ENCODE measurements at places on chromosomes 1 and 21.

DNA sequence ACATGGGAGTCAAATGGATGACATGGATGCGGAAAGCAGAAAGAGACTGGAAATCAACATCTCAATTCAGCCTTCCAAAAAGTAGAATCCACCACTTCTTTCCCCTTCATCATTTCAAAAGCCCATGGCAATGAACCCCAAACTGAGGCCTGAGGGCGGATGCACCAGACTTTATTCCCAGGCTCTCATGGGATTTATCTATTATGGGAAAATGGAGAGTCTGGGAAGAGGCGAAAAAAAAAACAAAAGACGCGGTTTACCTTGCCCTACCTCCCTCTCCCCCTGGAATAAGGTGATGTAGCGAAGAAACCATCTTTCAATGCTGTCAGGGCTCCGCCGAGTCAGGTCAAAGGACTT lies 624 bp downstream of the KIFAP3 start:
- DNase-seq = no peak

DNA sequence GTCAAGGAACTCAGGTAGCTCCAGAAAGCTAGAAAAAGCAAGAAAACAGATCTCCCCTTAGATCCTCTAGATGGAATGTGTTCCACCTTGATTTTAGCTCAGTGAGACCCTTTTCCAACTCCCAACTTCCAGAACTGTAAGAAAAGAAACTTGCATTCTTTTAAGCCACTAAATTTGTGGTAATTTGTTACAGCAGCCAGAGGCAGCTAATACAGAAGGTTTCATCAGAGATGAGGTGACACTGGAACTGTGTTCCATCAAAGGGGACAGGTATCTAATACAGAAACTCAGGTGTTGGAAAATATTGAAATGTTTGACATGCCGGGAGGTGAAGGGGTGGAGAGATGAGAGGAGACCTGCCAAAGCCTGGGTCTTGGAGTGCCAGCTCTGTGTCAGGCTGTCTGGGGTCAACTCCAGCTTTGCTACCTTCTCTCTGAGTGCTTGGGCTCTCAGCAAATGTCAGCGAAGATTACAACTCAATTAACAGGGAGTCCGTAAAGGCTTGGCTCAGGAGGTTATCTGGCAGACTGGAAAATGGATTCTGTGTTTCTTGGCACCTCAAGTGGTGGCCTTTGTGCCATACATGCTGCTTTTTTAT lies 71.3 kb downstream of the PLPP3 start:
- DNase-seq = no peak

- no peak for DNase-seq
Observed at GRCh38 chr1:11339346-11340232, 66.6 kb downstream of the UBIAD1 start.

DNA sequence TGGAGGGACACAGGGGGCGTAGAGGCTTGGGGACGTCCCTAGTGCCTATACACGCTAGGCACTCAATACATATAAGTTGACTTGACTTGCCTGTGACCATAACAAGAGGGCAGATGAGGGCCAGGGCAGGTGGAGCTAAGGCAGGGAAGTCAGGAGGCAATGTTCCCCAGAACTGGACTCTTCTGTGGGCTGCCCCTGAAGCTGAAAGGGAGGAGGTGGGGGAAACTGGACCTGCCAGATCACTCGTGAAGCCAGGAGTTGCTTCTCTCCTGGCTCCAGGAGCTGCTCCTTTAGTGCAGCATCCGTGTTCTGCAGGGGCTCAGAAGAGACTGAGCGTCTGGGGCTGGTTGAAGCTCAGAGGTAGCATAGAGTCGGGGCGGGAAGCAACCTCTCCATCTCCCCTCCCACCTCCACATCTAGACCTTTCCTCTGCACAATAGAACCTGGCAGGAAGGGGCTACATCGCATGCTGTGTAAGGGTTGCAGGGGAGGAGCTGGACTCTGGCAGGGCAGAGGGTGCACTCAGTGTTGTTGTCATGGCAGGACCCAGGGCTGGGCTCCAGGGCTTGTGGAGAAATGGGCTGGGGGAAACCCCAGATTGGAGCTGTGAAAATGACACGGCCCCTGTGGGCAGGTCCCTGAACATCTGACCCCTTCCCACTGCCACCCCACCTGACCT lies 2.9 kb upstream of the SEMA4A start:
- no peak for DNase-seq

DNA sequence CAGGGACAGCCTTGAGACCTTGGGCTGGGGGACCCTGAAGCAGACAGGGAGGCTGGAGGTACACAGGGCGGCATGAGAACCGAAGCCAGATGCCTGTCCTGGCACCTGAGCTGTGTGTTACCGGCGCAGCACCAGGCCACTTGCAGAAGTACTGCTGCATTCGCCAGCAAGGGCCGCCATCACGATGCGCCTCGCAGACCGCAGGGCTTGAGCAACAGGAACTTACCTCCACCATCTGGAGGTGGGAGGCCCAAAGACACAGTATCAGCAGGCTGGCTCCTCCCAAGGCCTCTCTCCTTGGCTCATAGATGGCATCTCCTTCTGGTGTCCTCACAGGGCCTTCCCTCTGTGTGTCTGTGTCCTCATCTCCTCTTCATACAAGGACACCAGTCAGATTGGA lies 90.1 kb downstream of the PRDM16 start:
- DNase-seq = no peak

GRCh38 chr21:45461369-45461750 lies 56.4 kb downstream of the COL18A1 start:
- DNase-seq = no peak

DNA sequence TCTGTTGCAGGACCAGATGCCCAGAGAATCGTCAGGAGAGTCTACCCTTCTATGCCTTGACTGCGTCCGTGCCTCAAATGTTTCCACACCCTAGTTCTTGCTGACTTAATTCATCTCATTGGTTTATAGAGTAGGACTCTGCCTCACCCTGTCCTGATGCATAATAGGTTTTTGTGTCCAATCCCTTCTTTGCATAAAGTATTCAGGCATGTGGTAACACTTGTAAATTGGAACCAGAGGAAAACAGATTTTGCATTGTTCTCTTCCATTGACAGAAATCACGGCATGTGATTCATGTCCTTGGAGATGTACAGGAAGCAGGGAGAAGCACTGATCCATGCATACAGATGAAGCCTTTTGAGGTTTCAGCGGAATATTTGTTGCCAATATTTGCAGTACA lies 29.5 kb downstream of the PLPPR5 start:
- DNase-seq = no peak

DNA sequence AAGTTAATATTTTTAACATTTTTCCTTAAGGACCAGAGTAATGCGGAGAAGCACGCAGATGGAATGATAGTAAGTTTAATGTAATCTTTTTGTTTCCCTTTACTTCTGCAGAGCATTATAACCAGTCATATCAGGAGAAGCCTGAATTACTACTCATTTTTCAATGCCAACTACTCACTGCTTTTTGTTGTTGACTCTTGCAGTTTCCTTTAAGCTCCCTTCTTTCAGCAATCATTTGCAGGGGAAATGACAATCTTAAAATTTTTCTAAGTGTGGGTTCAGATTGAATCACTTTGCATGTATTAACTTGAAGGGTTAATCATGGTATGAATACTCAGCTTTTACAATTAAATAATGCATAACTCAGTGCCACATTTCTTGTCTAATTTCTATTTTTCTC lies 122.2 kb downstream of the NRDC start:
- DNase-seq = no peak

- no peak for DNase-seq
Observed at GRCh38 chr1:152996633-152997400, 4.7 kb upstream of the SPRR3 start.

GRCh38 chr1:158087320-158087927 lies 93.3 kb upstream of the CD1D start:
- no peak for DNase-seq

DNA sequence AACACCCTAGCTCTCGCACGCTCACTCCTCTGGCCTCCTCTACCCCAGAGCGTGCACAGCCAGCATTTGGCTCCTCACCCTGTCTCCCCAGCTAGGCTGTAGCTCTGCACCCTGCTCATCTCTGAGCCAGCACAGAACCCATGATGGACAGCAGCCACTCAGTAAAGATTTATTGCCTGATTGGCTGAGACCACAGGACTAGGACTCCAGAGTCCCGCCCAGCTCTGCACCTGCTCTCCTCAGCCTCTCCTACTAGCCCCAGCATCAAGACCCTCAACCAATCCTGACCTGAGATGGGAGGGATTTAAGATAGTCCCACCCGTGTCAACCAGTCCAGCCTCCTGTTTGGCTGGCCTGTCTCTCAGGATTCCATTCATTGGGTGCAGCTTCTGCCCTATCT lies 9.3 kb downstream of the C1QB start:
- DNase-seq = no peak

- no peak for DNase-seq
Observed at GRCh38 chr1:45802343-45803298, 791 bp upstream of the MAST2 start.

DNA sequence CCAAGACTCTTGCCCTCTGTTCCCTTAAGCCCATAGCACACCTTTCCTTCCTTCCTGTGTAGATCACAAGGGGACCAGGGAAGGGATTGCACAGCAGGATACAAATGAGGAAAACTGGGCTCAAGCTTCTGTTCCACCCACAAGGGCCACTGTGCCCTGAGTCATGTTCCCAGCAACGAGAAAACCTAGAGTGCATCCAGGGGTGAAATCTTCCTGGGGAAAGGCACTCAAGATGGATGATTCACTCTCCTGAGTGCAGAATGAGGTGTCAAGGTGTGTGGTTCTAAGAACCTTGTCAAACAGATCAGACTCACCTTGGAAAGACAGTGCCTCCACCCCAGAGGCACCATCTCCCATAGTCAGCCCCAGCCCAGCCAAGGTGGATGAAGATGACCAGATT lies 40.7 kb upstream of the EYA3 start:
- no peak for DNase-seq

- no peak for DNase-seq
Observed at GRCh38 chr1:156893048-156893953, at the start of gene PEAR1. PEAR1 (plus strand) TSS chr1:156893718; CDS start chr1:156903927, 10,209 bp downstream.

- no peak for DNase-seq
Observed at GRCh38 chr1:180849031-180849775, 63.5 kb upstream of the KIAA1614 start.

DNA sequence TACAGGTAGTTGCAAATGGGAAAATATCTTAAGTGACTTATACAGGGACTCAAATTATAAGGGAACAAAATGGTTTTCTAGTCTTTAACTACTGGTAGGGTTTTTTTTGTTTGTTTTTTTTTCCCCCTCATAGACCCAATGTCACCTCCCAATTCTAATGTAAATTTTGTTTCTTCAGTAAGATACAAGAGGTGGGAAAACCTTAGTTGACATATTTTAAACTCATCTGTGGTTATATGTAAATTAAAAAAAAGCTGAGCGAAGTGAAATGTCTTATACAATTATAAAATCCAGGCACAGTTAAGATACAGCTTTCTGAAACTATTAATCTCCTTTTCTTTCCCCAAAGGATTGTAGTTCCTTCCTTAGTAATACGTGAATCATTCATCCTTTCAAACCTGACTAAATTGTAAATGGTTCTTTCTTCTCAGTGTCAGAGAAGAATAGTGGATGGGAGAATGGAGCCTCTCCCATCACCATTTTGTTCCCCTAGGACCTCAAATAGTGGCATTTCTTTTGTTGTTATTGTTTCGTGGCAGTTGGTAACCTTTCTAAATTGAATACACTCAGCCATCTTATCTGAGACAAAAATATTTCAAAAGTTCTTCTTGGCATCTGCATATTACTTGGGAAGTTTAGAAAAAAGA lies 11.2 kb downstream of the TSEN15 start:
- no peak for DNase-seq

DNA sequence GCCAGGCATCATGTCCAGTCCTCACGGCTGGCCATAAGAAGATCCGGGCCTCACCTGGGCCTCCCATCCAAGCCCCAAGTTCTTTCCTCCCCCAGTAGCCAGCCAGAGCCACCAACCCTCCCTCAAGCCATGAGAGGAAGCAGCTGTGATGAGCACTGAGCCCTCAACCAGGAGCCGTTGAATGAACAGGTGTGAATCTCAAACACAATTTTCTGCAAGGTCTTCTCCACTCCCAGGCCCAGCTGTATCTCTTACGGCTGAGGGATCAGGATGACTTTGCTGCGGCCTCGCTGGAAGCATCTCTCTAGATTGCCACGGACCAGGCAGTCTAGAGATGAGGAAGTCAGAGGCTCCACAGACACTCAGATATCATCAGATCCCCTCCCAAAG lies 9.8 kb upstream of the CLDN14 start:
- DNase-seq = no peak

DNA sequence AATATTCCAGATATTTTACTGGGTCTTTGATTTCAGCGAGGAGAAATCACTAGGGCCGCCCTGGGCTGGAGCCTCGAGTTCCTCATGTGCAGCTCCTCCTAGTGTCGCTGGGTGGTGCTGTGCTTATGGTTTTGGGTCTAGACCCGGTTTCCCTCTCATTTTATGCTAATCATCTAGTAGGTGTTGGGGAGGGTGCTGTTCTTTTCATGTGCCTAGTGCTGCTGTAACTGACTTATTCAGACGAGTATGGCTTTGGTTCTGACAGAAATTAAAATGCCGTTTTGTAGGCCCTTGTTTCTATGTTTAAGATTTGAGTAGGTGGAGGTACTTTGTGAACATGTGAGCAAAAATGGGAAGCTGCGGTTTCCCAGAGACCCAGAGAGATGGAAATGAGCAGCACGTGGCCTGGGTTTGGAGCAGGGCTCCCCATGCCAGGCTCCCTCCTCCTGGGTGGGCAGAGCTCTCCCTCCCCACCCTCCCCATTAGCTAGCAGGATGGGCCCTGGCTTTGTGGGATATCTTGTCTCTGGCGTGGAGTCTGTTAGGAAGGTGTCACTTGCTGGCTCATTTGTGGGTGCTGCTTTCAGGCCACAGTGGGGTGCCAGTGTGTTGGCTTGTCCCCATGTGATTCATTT lies 74.0 kb upstream of the GPR88 start:
- DNase-seq = peak; percentile 9

DNA sequence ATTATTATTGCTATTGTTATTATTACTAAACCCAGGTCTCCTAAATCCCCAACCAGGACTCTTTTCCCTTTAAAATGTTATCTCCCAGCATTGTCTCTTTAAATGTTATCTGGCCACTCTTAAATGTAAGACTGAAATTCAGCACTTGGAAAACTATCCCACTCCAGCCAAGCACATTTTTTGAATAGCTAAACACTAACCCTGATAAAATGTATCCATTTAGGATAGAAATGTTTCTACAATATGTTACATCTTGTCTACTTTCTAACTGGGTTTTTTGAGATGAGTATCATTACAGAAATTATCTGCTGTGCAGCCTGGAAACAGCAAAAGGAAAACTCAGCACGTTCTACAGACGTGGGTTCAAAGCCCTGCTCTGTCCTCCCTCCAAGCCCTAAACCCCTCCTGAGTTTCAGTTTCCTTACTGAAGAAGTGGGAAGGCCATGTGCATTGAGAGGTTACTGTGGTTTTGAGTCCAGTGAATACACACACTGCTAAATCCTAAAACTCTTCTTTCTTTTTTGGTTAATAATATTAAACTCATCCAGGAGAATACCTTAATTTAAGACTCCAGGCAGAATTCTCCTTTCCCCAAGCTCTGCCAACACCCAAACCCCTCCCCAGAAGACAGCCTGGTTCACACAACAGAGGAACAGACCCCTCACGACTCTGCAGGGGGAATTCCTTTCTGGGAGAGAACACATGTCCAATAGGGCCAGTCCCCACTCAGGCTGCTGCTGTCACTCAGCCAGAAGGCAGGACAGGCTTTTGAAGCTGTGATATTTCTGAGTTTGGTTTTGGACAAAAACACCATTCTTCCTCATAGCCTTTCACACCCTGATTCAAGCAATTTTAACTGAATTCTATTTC lies 41.9 kb downstream of the HIVEP3 start:
- DNase-seq = no peak

GRCh38 chr1:91501523-91501851 lies 836 bp downstream of the CDC7 start:
- no peak for DNase-seq

- no peak for DNase-seq
Observed at GRCh38 chr1:184596950-184597645, 157.6 kb downstream of the EDEM3 start.

- DNase-seq = peak; percentile 25
Observed at GRCh38 chr1:111769517-111770146, 13.9 kb downstream of the DDX20 start.
